Left lung (tissue), 14 donors: ENCODE measurements at places on chromosomes 2 and 18. TPM values are rescaled to one million over a fixed set of nuclear protein-coding genes. Genes with fewer than 3 reads are reported as not detected.

GRCh38 chr18:2197946-2198345, 373.4 kb downstream of the METTL4 start:
- DNase-seq, result no peak

- DNase-seq, result no peak
These were observed 22.5 kb downstream of the TEX44 start for GRCh38 chr2:231615058-231615671.

Gene MAP3K19
- 2.1 TPM for total RNA-seq

GRCh38 chr2:144431392-144431783, 88.5 kb downstream of the ZEB2 start:
- no peak for DNase-seq

GRCh38 chr2:186319105-186319504, 167.0 kb upstream of the ZC3H15 start:
- no peak for DNase-seq

- DNase-seq, result no peak
These were observed 1129.4 kb downstream of the TDRD15 start for GRCh38 chr2:22253171-22253570.

- DNase-seq, result no peak
These were observed 77.4 kb downstream of the RNF144A start for GRCh38 chr2:6994536-6995128.

DNA sequence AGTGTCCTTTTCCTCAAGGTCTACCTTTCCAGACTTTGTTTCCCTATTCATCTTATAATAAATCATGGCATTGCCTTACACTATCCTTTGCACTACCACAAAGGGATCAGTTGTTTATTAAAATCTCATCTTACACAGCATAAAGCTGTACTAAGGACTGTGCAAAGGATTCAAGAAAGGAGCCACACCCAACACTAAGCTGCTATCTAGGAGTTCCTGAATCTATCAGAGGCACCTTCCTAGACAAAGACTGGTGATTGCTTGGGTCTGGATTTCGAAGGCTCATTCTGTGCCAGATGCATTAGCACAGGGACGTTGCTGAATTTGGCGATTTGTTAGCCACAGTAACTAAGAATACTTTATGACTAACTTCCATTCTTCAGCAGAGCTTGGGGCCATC, 412.0 kb downstream of the NUP35 start:
- no peak for DNase-seq

DNA sequence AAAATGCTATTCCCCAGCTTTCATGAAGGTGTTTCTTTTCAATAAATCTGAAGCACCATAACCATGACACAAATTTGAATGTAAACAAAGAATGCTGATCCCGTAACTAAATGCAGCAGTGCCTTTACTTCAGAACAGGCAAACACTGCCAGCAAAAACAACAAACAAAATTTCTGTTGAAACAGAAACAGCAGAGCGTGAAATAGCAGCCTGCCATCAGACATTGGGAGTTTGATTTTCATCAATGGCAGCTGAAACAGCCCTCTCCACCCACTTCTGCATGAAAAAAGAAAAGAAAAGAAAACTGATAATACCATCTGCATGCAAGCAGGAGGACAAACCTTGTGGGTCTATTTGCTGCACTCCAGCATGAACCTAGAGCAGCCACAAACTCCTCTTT, 128.3 kb downstream of the CDH2 start:
- no peak for DNase-seq

DNA sequence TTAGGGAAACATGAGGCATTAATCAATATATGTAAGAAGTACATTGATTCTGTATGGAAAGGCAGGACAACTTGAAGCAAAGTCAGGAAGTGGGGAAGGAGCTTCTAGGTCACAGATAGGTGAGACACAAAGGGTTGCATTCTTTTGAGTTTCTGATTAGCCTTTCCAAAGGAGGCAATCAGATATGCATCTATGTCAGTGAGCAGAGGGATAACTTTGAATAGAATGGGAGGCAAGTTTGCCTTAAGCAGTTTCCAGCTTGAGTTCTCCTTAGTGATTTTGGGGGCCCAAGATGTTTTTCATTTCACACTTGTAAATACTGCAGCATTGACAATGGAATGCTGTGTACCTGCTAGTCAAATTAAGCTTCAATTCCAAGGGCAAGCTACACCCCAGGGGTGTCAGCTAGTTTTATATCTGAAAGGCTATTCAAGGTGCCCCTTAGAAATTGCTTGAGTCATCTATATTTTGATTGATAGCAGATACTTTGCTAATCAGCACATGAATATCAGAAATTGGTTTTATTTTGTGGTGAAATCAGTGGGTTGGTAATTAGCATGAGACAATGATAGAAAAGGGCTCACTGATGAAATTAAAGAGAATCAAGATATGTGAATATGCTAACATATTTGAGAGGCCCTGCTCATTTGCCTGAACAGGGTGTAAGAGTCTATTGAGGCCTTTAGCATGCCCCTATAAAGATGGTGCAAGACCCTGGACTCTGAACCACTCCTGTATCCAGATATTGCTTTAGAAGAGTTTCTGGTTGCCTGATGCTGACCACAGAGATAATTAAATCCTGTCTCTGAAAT, 131.5 kb downstream of the TMEM17 start:
- no peak for DNase-seq
